ENCODE measurements at places on chromosomes 6 and 20. TPM values are rescaled to one million over a fixed set of nuclear protein-coding genes. Genes with fewer than 3 reads are reported as not detected.

DNA sequence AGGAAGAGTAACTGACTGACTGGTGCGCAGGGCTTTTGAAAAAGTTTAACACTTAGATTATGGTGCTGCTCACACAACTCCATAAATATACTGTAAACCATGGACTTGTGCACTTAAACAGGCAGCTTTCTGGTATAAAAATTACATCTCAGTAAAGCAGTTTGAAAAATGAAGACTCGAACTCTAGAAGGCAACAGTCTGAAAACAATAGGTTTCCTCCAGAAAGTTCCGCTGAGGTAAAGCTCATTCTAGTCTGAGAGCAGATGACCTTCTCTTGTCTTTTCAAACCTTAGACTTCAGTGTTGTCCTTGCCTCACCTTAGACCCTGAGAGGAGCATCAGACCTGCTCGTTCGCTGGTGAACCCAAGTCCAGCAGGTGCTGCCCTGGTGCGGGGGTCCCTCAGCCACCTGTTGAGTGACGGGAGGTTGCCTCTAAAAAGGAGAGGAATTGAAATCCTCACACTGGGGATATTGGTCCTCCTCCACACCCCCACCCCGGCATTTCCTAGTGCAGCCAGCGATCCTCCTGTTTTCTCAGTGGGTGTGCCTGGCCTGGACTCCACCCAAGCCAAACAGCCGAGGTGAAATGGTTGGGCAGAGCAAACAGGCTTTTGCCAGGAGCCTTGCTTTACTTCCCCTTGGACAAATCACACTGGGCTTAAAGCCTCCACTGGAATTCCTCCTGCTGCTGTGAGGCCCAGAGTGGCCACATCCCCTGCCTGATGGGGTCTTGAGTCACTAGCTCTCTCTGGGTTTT lies 14.7 kb upstream of the PYGB start:
- DNase-seq: no peak

Gene CST2
- total RNA-seq: not detected

Gene NOL4L
- 39.7 TPM for total RNA-seq

DNA sequence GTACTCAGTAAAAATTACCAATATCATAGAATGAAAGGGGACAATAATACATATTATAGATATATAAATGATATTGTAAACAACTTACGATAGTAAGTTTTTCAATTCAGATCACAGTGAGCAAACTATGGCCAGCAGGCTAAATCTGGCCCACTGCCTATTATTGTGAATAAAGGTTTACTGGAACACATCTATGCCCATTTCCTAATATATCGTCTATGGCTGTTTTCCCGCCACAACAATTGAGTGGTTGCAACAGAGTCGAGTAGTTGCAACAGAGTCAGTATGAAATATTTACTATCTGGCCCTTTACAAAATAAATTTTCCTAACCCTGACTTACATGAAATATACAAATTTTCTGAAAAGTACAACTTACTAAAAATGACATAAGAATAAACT lies 297.3 kb upstream of the KCNQ5 start:
- no peak for DNase-seq

- DNase-seq: no peak
These were observed 9.8 kb upstream of the PNISR start for GRCh38 chr6:99434702-99435530.

Gene RAD21L1
- not detected for total RNA-seq

GRCh38 chr6:36357872-36358225 lies 21.2 kb upstream of the BNIP5 start:
- peak; percentile 38 for DNase-seq

Gene SSTR4
- total RNA-seq: not detected

Gene C6orf120
- 19.9 TPM for total RNA-seq

DNA sequence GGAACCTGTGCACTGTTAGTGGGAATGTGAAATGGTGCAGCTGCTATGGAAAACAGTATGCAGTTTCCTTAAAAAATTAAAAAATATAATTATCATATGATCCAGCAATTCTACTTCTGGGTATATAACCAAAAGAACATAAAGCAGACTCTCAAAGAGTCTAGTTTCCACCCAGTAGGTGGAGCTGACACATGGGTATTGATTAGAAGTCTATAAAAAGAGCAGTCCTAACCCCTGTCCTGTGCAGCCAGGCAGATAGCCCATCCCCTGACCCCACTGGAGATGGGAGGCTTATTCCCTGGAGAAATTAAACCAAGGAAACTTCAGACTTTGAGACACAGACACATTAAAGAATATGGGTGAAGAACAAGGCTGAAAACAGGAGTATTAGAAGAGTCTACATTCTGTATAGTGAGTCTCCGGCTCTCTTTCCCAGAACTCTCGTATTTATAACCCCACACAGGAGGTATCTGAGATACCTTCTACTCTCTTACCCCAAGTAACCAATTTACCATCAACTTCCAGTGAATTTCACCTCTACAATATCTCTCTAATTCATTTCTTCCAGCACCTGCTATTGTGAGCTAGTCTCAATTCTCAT lies 92.3 kb downstream of the SEL1L2 start:
- no peak for DNase-seq

Gene SASH1
- 0.05 TPM for total RNA-seq

GRCh38 chr6:10696655-10697054 lies 1.9 kb downstream of the PAK1IP1 start:
- DNase-seq: no peak

Gene DNAH8
- not detected for total RNA-seq

Gene PRICKLE4
- not detected for total RNA-seq

Gene PERP
- 1.9 TPM for total RNA-seq

Gene CFAP206
- total RNA-seq: not detected

GRCh38 chr6:46380152-46380807 lies 111.0 kb downstream of the RCAN2 start:
- DNase-seq: no peak

DNA sequence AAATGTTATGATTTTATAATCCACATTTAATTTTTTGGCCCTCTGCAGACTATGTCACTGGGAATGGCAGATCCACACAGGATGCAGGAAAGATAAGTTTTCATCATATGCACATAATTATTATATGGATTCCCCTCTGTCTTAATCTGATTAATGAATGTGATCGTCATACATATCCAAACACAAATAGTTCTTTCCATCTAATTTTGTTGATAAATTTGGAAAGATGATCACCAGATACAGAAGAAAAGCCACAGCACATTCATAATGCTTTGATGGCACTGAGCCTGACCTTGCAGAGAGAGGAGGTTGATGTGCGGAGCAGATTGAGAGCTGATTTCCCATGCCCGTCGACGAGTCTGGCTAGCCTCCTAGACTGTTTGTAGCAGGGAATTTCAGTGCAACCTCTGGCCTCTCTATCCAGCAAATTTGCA lies 471.5 kb downstream of the EPM2A start:
- no peak for DNase-seq

GRCh38 chr6:119476024-119476423 lies 126.5 kb upstream of the MAN1A1 start:
- no peak for DNase-seq

DNA sequence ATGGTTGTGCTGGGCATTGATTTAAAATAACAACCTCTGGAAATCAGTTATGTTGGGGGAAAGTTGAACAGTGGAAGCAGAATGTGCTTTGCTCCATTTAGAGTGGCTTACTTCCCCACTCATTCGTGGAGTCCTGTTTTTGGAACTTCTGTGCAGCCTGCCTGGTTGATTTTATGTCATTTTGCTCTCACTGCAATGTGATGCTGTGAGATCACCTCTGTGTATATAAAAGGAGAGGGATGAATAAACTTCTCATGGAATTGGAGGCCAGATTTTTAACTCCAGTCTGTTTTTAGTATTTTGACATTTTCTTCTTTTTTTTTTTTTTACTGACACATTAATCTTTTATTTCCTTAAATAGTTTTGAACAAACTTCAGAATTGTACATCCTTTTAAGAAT lies 139.0 kb downstream of the FNDC1 start:
- DNase-seq: no peak

DNA sequence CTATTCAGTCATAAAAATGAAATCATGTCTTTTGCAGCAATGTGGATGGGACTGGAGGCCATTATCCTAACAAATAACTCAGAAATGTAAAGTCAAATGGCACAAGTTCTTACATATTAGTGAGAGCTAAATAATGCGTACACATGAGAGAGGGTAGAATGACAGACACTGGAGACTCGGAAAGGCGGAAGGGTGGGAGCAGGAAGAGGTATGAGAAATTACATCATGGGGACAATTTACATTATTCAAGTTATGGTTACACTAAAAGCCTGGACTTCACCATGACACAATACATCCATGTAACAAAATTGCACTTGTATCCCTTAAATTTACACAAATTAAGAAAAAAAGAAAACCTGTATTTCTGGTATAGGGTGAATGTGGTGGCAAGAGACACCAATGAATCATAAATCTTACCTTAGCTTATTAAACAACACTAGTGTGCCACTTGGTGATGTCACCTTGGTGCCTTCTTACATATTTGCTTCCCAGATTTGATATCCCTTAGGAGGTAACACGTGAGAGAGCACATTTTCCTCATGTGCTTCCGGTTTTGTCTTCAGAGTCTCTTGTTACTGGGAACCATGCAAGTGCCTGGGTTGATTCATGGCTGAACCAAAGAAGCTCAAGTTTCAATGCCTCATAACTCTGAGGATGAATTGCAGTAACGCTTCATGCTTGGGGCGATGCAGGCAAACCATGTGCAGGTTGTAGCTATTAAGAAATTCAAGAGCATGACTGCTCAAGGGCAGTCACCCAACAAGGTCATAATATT lies 84.6 kb downstream of the DCDC2 start:
- no peak for DNase-seq

All from CD8-positive, alpha-beta T cell (primary cell).